ENCODE measurements at places on chromosomes 12 and 14. TPM values are rescaled to one million over a fixed set of nuclear protein-coding genes. Genes with fewer than 3 reads are reported as not detected.

The KRT74 gene
- total RNA-seq, result not detected

- no peaks in the 10 kb centered on the region for H3K27me3 ChIP-seq
- H3K4me1 ChIP-seq, result peaks cover 65% of the 10 kb centered on the region
- no peak overlapping the region for H3K27ac ChIP-seq
- DNase-seq, result no peak
Observed at GRCh38 chr14:75165586-75166391, 10.6 kb downstream of the TMED10 start.

GRCh38 chr12:103696101-103696500, 109.0 kb downstream of the STAB2 start:
- no peaks in the 10 kb centered on the region for H3K27me3 ChIP-seq
- peaks cover 21% of the 10 kb centered on the region for H3K4me1 ChIP-seq
- H3K36me3 ChIP-seq, result no peaks in the 10 kb centered on the region
- no peak for DNase-seq
- no peak overlapping the region for H3K4me3 ChIP-seq

GRCh38 chr12:122681814-122682213, 21.3 kb downstream of the HCAR2 start:
- DNase-seq, result no peak
- H3K36me3 ChIP-seq, result no peaks in the 10 kb centered on the region
- no peak overlapping the region for H3K4me3 ChIP-seq
- H3K27ac ChIP-seq, result no peak overlapping the region
- H3K4me1 ChIP-seq, result no peaks in the 10 kb centered on the region
- peaks cover 2% of the 10 kb centered on the region for H3K27me3 ChIP-seq

The HOXC6 gene
- total RNA-seq, result 0.42 TPM

The TPH2 gene
- 0.17 TPM for total RNA-seq

The PZP gene
- total RNA-seq, result not detected

GRCh38 chr12:123351349-123351748, 13.3 kb downstream of the SBNO1 start:
- no peak overlapping the region for H3K27ac ChIP-seq
- DNase-seq, result no peak
- H3K4me3 ChIP-seq, result no peak overlapping the region
- peaks cover 45% of the 10 kb centered on the region for H3K36me3 ChIP-seq

GRCh38 chr12:39043424-39043822, 138.0 kb upstream of the CPNE8 start:
- H3K36me3 ChIP-seq, result no peaks in the 10 kb centered on the region
- H3K27me3 ChIP-seq, result no peaks in the 10 kb centered on the region
- no peak overlapping the region for H3K27ac ChIP-seq
- H3K4me1 ChIP-seq, result peaks cover 7% of the 10 kb centered on the region
- no peak for DNase-seq
- no peak overlapping the region for H3K4me3 ChIP-seq

GRCh38 chr14:73709904-73710469, 4.2 kb downstream of the PNMA1 start:
- no peak overlapping the region for H3K27ac ChIP-seq
- no peaks in the 10 kb centered on the region for H3K36me3 ChIP-seq
- peaks cover 19% of the 10 kb centered on the region for H3K4me1 ChIP-seq
- H3K4me3 ChIP-seq, result no peak overlapping the region

The GPR65 gene
- 2.5 TPM for total RNA-seq

The RDH12 gene
- total RNA-seq, result not detected

GRCh38 chr12:201361-201760, 12.6 kb downstream of the SLC6A12 start:
- H3K36me3 ChIP-seq, result no peaks in the 10 kb centered on the region
- H3K27me3 ChIP-seq, result peaks cover 81% of the 10 kb centered on the region
- H3K4me3 ChIP-seq, result no peak overlapping the region
- peaks cover 16% of the 10 kb centered on the region for H3K4me1 ChIP-seq
- DNase-seq, result no peak

- no peak overlapping the region for H3K4me3 ChIP-seq
- H3K27ac ChIP-seq, result no peak overlapping the region
- H3K36me3 ChIP-seq, result no peaks in the 10 kb centered on the region
- peaks cover 3% of the 10 kb centered on the region for H3K27me3 ChIP-seq
Observed at GRCh38 chr14:96192975-96193805, 11.4 kb upstream of the BDKRB2 start.

The ATL1 gene
- 13.6 TPM for total RNA-seq

Data from esophagus muscularis mucosa (tissue), 4 donors.